GM13976 (cell line): ENCODE measurements at places on chromosomes 6 and 20.

DNA sequence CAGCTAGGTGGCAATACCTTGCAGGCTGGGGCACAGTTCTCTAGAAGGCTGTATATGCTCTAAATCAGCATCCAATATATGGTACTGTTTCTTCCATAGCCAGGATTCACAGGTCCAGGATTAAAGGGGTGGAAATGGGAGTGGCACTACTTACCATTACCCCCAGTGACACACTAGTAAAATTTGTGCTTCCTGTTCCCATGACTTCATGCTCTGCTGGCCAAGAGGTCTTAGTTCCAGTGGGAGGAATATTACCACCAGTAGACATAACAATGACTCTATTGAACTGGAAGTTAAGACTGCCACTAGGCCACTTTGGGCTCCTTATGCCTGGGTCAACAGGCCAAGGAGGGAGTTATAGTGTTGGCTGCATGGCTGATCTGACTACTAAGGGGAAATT is 174.3 kb upstream of the TNFAIP3 start:
- DNase-seq = no peak

DNA sequence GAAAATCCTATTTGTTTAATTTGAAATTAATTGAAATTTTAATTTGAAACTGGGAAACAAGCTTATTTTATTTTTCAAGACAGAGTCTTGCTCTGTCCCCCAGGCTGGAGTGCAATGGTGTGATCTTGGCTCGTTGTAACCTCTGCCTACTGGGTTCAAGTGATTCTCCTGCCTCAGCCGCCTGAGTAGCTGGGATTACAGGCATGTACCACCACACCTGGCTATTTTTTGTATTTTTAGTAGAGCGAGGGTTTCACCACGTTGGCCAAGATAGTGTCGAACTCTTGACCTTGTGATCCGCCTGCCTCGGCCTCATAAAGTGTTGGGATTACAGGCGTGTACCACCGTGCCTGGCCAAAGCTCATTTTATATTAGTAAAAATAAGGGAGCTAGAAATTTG is 4.2 kb downstream of the SRSF3 start:
- DNase-seq = no peak

- no peak for DNase-seq
Measured at GRCh38 chr6:105604587-105604884, 201.7 kb upstream of the PREP start.

- DNase-seq = no peak
Measured at GRCh38 chr6:166073082-166073481, 94.6 kb downstream of the TBXT start.

GRCh38 chr6:124557873-124558272 is 404.4 kb upstream of the RNF217 start:
- no peak for DNase-seq

DNA sequence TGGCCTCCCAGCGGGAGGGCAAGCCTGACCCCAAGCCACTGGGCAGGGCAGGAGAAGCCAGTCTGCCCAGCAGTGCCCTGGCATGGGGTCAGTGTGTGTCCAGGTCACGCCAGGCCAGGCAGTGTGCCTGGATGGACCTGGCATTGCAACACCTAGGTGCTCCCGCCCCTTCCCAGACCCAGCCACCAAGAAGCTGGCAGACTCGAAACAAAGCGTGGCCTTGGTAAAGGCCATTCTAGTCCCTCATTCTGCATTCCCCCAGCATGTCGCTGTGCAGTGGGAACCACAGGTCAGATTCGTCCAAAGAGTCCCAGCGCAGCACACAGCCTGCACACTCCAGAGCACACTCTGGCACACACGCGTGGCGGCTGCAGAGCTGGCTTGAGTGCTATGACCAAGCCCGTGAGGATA is 19.3 kb upstream of the APMAP start:
- DNase-seq = no peak

GRCh38 chr6:52575502-52575892 is 1.4 kb downstream of the TRAM2 start:
- no peak for DNase-seq

GRCh38 chr6:79869184-79869583 is 78.2 kb downstream of the ELOVL4 start:
- DNase-seq = no peak

DNA sequence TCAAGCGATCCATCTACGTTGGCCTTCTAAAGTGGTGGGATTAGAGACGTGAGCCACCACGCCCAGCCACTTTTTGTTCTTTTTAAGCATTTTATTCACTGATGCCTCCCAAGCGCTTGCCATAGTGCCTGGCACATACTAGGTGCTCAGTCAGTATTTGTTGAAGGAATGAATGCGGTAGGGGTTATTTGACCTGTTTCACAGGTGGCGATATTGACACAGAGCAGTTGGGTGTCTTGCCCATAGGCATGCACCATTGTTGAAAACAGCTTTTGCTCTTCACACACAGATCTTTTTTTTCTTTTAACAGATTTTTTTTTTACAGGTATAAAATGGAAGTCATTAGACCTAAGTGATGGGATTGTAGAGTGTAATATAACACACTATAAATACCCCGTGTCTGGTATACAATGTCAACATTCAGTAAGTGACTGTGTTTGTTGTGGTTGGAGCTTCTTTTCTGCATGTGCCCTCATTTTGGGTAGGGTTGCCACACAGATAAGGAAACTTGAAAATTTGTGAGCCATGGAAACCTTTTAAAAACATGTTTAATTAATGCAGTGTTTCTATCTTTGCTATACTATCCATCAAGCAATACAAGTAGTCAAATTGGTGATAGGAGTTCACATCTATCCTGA is 24.8 kb downstream of the RREB1 start:
- no peak for DNase-seq

DNA sequence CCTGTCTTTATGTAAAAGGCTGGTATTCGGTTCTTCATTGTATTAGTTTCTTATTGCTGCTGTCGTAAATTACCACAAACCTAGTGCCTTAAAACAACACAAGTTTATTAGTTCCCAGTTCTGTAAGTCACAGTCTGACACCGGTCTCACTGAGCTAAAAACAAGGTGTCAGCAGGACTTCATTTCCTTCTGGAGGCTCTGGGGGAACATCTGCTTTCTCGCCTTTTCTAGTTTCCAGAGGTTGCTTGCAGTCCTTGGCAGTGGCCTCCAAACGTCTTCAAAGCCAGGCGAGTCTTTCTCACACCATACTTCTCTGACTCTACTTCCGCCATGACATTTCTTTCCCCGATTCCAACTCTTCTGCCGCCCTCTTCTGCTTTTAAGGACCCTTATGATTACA is 43.0 kb upstream of the ZFAND3 start:
- no peak for DNase-seq

- DNase-seq = no peak
Measured at GRCh38 chr20:20795119-20795518, 82.7 kb upstream of the RALGAPA2 start.

DNA sequence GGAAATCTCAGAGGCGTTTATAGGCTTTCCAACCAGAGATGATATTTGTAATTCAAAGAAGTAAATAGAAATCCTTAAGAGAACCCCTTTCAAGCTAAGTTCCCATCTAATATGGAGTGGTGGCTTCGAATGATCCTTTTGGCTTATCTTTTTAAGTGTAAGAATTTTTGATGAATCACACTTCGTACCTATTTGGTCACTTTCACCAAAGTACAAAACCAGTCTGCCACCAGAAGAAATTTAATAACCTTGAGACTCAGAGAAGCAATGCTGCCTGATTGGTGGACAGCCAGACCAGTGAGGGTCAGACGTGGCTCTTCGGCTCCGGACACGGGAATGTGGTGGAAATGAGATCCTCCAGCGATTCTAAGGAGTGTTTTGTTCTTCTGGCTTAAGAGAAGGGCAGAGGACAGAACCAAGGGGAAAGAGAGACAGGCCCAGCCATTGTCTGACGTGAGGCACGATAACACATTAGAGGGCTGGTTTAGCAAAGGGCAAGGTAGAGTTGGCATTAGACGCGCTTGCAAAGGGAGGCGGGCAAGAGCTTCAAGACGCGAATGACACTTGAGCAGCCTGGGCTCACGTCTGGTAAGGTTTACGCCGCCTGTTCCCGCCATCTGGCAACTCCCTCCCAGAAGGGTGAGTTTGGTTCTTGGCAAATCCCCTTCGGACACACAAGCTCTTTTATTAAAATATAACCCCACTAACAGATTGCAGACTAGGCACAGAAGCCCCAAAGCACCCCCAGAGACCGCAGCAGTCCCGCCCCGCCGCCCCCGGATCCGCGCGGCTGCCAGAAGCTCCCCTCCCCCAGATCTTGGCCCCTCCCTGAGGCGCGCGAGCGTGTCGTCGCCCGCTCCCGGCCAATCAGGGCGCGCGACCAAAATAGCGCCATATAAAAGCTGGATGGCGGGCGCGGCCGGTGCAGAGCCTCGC is 50.0 kb upstream of the EZR start:
- no peak for DNase-seq

DNA sequence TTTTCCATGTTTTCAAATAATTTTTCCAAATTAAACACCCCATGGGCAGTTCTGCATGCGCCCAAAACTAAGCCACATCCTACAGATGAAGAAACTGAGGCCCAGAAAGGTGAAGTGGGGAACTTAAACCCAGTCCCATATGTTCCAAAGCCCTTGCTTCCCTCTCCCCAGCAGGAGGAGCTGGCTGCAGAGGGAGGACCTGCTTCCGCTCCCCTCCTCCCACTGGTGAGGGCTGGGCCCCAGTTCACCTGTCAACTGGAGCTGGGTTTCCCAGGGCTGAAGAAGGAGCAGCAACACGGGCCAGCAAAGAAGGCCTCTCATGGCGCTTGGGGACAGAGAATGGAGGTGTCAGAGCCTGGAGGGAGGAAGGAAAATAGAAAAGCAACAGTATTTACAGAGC is 1.4 kb upstream of the RBPJL start:
- no peak for DNase-seq
